Kidney epithelial cell (primary cell): ENCODE measurements at places on chromosomes 7 and 10.

- no peak for DNase-seq
These were observed 19.3 kb upstream of the TRIM8 start for GRCh38 chr10:102624751-102625645.

- no peak for DNase-seq
These were observed 118.5 kb downstream of the ARL4A start for GRCh38 chr7:12805957-12806356.

DNA sequence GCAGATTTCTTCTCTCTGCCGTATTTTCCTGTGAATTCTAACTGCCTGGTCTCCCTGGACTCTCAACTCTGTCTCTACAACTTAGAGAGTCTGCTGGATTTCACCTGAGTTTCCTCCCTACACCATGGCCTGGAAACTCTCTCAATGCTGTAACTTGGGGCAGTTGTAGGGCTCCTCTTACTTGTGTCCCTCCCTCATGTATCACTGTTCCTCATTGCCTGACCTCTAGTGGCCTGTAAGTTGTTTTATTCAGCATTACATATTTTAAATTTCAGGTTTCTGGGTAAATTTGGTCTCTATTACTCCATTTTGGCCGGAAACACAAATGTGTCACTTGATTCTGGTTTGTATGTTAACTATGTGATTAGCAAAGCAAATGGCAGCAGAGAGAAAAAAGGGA, 70.9 kb downstream of the DYNC1I1 start:
- no peak for DNase-seq

DNA sequence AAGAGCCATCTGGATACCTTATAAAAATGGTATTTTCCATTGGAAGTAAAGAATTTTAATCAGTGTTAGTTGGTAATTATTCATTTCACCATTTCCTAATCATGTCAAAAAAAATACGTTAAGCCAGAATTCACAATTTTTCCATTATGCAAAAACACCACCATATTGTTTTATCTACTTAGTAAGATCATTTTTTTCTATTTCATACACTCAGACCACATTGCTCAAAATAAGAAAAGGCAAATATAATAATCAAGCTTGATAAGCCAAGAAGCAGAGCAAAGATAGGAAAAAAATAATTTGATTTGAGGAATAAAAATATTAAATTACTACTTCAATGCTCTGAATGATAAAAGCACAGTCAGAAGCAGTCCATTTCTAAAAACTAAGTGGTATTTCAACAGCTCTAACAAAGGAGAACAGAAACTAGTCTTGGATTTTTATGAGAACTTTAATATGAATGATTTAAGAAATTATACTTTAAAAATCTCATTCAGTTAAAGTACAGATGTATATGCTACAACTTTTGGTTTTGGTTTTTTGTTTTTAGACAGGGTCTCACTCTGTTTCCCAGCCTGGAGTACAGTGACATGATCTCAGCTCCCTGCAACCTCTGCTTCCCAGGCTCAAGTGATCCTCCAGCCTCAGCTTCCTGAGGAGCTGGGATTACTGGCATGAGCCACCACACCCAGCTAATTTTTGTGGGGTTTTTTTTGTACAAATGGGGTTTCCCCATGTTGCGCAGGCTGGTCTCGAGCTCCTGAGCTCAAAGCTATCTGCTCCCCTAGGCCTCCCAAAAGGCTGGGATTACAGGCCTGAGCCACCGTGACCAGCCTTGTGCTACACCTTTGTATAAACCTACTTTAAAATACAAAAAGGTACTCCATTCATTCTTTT, 46.6 kb downstream of the LRRN3 start:
- no peak for DNase-seq

- DNase-seq, result no peak
These were observed 42.3 kb upstream of the HSPA12A start for GRCh38 chr10:116784651-116785050.

DNA sequence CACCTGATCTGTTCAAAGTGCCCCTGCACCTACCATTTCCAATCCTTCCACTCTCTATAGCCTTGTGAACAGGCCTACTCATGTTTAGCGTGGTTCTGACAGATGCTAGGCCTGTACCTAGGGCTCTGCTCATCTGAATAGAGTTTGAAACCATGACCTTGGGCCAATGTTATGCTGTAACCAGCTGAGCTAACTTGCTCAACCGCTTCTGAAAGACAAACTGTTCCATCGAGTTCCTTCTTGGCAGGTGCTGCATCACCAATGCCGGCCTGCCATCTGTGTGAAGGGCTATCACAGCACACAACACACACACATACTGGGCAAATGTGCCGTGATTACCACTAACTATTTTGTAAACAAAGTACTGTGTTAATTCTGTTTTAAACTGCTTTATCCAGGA, 419.0 kb upstream of the GALNT17 start:
- DNase-seq, result no peak
